ENCODE measurements at places on chromosomes 7 and 10.

DNA sequence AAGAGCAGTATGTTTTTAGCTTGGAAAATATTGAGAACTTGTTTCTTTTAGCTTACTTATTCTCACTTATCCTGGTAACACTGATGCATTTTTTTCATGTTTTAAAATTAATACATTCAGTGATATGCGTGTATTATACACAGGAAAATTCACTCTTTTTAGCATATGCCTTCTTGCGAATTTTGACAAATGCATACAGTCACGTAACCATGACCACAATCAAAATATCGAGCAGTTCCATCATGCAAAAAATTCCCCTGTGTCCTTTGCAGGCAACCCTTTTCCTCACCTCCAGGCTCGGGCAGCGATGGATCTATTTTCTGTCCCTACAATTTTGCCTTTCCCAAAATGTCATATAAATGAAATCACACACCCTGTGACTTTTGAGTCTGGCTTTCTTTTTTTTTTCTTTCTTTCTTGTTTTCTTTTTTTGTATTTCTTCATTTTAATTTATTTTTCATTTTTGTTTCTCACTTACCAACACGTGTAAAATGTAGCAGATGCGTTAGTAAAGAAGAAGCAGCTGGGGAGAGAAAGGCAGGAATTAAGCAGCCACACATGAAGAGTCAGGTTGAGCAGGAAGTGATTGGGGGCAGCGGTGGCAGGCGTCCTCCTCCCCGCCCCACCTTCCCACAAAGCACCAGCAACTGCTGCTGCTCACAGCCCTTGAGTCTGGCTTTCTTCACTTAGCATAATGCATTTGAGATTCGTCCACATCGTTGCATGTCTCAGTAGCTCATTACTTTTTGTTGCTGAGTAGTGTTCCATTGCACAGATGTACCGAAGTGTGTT is 29.9 kb downstream of the ADRB1 start:
- DNase-seq: no peak

GRCh38 chr10:54800741-54801421 is at the start of gene PCDH15:
Gene PCDH15 (minus strand): TSS chr10:54801231. CDS start chr10:54664262, 136,969 bp downstream.
- no peak for DNase-seq

GRCh38 chr10:44978570-44979280 is at the start of gene DEPP1:
Gene DEPP1 (minus strand): TSS chr10:44978809. CDS start chr10:44978030, 779 bp downstream.
- no peak for DNase-seq

DNA sequence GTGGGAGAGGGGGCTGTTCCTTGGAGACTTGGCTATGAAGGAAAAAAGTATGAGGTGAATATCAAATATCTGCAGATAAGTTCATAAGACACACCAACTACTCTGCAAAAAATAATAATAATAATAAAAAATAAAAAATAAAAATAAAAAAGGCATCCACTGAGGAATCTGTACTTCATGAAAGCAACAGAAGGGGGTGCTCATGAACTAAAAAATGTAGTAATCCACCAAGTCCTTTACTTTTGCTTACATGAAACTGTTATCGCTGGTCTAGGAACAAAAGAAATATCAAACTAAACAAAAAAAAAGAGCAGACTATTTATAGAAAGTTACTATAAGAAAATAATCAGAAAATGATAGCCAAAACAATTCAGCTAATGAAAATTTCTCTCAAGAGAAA is 579.0 kb downstream of the PHTF2 start:
- DNase-seq: no peak

DNA sequence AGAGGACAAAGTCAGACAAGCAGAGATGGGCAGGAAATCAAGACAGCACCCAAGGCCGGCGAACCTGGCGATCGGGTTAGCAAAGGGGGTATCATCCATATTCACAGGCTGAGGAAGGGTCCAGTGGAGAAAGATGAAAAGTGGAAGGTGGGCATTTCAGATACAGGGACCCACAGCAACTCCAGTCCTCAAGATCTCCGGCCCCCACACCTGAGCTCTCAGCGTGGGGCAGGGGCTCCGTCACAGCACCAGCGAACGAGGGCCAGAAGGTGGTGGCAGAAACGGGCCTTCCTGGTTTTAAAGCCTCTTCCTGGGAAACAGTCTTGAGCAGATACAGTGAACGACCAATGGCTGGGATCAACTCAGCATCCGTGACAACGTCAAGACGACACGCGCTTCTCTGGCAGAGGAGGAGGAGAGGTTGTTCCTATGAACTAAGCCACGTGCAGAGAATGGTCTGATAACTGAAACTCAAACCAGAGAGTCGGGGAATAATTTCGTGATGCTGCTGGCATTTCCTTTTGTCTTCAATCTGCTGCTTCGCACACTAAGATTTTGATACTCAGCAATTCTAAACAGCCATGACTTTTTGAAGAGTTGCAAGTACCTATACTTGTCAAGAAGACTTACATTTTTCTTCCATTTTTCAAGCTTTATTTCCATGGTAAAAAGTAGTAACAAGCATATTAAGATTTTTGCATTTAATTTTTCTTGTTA is 219.8 kb downstream of the ZMYND11 start:
- no peak for DNase-seq

GRCh38 chr7:151782598-151783448 is 94.1 kb downstream of the PRKAG2 start:
- DNase-seq: peak; percentile 63

DNA sequence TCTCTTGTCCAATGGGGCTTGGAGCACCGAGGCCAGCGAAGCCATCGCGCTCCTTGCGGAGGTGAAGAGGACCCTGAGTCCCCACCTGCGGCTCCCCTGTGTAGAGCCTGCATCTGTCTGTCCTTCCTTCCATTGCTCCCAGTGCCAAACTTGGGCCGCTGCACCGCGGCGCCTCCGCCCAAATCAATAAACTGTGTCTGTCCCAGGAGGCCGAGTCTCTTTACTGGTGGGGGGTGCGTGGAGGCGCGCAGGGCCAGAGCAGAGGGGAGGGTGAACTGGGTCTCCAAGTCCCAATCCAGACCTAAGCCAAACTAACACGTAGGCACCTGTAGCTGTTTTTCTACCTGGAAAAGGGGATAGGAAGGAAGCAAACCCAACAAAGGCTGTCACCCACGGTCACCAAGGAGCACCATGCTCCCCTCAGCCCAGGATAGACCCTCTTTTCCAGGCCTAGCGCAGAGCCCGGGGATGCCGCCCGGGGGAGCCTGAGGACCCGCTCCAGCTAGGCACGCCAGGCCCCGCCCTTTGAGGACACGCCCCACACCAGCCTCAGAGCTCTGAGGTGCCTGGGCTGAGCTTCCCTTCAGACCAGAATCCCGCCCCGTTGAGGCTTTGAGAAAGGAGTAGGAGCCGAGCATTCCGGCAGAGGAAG is 1.2 kb upstream of the CHAT start:
- DNase-seq: no peak

GRCh38 chr10:77105761-77106221 is 531.8 kb downstream of the KCNMA1 start:
- DNase-seq: no peak

GRCh38 chr7:28128608-28129007 is 52.0 kb downstream of the JAZF1 start:
- DNase-seq: no peak

DNA sequence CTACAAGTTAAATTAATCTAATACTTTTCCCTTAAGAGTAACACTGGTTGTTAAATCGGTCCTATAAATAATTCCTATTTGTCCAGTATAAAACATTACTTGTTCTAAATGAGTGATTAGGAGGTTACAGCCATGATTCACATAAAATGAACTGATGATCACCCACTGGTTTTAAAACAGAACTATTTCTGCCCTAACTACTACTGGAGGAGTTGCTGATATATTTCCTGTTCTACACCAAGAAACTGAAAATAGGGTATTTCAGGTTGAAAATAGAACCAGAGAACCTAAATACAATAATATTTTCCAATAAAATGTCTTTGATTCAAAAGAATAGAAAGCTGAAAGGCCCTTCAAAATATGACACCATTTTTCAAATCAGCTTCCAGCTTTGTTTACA is 30.9 kb downstream of the DNAJC1 start:
- DNase-seq: no peak

DNA sequence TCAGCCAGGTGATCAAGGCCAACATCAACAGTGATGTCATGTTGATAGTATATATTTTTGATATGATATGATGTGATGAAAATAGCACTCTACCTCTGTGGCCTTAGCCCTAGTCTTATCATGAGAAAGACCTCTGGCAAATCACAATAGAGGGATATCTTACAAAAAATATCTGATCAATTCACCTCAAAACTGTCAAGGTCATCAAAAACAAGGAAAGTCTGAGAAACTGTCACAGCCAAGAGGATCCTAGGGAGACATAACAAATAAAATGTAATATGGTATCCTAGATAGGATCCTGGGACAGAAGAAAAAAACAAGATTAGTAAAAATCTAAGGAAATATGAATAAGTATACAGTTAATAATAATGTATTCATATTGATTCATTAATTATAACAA is 92.6 kb downstream of the NRCAM start:
- DNase-seq: no peak

DNA sequence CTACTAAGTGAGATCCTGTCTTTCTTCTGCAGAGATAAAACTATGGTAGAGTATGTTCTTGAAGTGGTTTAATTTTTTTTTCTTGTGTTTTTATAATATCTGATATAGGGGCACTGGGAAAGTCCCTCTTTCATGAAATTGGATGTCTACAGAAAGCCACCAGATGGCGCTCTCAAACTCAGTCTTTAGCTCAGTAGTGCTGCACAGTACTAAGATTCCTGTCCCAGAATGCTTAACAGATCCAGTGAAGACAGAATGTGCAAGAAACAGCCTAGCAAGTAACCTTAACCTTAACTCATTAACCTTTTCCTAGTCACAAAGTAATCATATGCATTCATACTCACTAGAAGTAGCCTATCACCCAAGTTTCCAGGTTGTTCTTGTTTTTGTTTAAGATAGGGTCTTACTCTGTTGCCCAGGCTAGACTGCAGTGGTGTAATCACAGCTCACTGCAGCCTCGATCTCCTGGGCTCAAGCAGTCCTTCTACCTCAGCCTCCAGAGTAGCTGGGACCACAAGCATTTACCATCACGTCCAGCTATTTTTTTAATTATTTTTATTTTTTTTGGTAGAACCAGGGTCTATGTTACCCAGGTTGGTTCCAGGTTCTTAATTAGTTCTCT is 56.7 kb downstream of the IDE start:
- DNase-seq: no peak

GRCh38 chr7:32264702-32265284 is 194.6 kb upstream of the PDE1C start:
- DNase-seq: no peak

GRCh38 chr7:25894902-25895791 is 256.9 kb upstream of the NFE2L3 start:
- DNase-seq: peak; percentile 38

GRCh38 chr10:7601023-7601656 is 65.6 kb downstream of the ITIH5 start:
- no peak for DNase-seq

DNA sequence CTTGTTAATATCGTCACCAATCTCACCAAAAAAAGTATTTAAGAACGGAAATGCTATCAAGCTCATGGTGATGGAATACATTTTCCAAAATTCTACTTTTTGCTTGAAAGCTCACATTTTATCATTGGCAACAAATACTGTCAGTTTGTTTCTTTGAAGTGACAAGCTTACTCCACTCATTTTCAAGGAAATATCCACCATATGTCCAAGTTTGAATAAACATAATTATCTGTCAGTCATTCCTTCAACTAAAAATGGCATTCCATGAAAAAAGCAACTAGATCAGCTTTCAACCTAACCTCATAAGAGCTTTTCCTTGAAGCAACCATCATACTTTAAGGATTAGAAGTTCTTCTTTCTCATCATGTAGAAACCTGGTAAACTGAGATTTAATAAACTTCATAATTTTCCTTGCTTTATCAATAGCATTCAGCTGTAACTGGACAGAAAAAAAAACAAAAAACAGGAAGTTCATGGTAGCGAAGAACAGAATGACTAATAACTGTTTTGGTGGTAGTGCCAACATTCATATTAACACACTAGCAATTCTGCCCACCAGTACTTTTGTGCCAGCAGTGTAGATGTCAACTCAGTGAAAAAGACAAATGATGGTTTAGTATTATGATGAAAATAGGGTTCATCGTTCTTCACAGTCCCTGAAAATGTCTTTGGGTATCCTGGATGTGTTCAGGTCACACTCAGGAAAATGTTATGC is 764.9 kb downstream of the GRM8 start:
- no peak for DNase-seq

DNA sequence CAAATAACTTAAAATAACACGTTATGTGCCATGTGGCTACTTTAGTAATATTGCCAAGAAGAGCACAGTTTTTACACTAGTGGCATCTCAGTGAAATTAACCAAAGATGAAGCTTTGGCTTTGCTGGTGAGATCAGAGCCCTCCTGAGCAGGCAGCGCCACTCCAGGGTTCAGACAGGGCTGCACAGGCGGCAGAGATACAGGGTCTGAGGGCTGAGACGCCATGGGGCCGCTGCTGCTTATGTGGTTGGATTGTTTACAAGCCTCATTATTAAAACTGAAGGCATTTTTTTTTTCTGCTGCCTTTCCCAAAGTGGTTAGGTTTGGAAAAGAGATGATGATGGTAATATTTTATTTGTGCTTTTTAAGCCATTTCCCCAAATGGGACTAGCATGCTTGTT is 68.8 kb upstream of the DNAJB6 start:
- DNase-seq: no peak

DNA sequence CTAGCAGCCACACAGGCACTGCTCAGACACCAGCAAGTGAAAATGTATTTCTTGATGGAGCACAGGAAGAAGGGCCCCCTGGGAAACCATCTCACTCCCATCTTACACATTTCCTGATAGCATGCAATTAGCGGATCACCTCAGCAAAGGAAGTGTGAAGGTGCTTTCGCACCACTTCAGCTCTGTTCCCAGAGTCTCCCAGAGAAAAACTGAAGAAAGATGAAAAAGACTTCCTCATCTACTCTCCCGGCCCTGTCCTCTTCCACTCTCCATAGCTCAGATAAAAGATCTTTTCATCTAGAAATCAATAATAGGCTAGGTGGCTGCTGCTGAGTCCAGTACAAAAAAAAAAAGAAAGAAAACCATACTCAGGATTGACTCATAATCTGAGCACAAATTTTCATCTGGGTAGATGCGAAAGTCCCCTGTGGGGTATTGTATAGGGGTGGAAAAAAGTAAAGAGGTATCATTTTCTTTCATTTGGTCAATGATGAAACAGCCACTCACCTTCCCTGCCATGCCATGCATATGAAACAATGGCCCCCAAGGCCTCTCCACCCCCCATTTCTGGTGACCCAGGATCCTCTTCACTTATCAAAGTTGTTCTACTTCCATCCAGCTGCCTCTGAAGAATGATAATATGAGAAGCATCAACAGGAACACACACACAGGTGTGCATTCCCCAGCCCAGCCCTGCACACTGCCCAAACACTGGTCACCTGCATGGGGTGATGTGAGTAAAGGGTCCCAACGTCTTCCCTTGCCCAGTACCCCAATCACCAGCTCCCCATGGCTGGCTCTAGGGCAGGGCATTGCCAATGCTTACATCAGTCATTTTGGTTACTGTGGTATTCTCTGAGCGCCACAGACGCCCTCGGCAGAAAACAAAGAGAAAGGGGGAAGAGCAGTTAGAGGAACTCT is 48.8 kb upstream of the DGKI start:
- no peak for DNase-seq

DNA sequence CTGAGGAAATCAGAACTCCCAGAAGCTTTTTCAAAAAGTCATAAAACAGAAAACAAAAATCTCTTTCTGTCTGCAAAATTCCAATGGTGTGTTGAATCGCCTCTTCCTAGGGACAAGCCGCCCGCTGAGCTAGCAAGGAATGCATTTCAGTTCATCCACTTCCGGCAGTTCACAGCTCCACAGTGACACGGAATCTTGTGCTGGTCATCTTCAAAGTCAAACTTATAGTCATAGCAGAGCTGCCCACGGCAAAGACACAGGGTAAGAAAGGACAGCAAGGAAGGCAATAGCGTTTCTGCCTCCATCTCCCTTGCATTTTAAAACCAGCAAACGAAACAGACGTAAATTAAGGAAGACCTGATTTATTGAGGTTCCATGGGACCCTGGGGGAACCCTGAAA is 111.2 kb downstream of the GALNT11 start:
- no peak for DNase-seq

Measured in stimulated activated CD4-positive, alpha-beta T cell treated with anti-CD3 and anti-CD28 coated beads, Interleukin-15, amount 100 ng/mL, for 1 hour (primary cell).